Heart left ventricle (tissue), 16 donors: ENCODE measurements at places on chromosomes 1 and 21. TPM values are rescaled to one million over a fixed set of nuclear protein-coding genes. Genes with fewer than 3 reads are reported as not detected.

Gene SPATA45
- total RNA-seq, result not detected

Gene PLEKHO1
- 67.6 TPM for total RNA-seq

Gene KRTAP21-3
- total RNA-seq, result not detected

Gene RORC
- total RNA-seq, result 6.3 TPM

Gene CDA
- 3.3 TPM for total RNA-seq

Gene OLIG1
- total RNA-seq, result not detected

GRCh38 chr1:186768906-186769305 lies 59.8 kb upstream of the PLA2G4A start:
- DNase-seq, result no peak

GRCh38 chr1:64005801-64006200 lies 197.6 kb upstream of the UBE2U start:
- no peak for DNase-seq

DNA sequence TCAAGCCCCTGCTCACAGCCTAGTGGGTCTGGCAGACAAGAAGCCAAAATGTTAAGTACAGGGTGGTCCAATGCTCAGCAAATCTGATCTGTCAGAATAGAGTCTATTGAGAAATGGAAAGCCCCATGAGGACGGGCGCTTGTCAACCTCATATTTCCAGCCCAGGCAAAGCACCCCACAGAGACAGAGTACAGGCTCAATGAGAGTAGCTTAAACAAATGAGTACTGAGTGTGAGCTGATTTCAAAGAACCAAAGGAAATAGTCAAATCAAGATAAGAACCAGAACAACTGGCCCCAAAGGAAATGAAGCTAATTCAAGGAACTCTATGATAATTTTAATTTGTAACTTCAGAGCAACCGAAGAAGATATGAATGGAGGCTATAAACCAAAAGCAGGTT lies 44.6 kb upstream of the SLC30A1 start:
- DNase-seq, result no peak

- DNase-seq, result no peak
These were observed 158.7 kb upstream of the IRF2BP2 start for GRCh38 chr1:234768569-234769283.

GRCh38 chr21:38077569-38077968 lies 161.3 kb upstream of the KCNJ6 start:
- no peak for DNase-seq

- DNase-seq, result no peak
These were observed 101.8 kb downstream of the CLIC6 start for GRCh38 chr21:34770576-34770975.
